ENCODE measurements at places on chromosomes 2 and 18.

DNA sequence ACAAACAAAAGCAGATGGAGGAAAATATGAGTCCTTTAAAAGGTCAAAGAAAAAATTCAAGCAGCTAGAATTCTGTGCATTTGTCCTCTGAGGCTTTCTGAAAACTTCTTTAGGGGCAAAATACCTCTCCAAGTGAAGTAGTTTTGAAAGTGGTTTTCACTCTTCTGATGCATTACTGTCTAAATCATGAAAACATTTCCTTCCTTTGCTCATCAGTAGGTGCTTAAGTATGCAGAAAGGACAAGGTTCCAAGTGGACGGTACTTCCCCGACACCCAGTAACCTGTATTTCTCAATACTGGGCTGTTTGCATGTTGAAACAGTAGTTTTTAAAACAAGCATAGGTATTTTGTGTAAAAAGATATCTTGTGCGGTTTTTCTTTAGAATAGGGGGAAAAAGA, 189.1 kb upstream of the ERBB4 start:
- DNase-seq: no peak

GRCh38 chr2:29733213-29733612, 188.2 kb downstream of the ALK start:
- no peak for DNase-seq

DNA sequence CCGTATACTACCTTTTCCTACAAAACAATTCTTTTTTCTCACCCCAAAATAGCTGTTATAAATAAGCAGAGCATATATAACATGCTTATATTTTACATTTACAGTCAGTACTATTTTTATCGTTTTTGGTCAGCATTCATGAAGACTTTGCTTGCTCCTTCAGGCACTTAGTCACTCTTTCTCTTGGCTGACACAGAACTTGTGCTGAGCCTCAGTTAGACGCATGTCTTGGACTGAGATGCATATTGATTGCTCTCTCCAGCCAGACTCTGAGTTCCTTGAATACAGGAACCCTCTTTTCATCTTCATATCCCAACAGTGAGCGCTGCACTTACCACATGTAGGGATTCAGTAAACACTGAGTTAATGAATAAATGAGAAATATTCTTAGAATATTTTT, 158.3 kb downstream of the RTN4 start:
- DNase-seq: no peak

- no peak for DNase-seq
Measured at GRCh38 chr2:175624785-175625184, 377.3 kb downstream of the LNPK start.

DNA sequence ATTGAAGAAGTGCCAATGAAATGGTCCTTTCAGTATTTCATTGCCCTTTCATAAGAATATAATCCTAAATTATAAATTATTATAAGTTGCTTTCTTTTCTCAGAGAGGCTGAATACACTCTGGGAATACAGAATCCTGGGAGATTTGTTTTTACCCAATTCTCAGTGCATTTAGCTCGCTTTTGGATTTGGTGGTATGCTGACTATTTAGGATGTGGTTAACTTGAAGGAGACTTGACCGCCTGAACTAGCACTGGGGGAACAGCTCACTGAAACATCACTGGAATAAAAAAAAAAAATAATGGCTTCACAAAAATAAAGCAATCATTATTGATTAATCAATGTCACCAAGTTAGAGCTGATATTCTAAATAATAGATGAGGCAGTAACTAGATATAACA, 10.2 kb downstream of the TNFAIP6 start:
- DNase-seq: no peak

DNA sequence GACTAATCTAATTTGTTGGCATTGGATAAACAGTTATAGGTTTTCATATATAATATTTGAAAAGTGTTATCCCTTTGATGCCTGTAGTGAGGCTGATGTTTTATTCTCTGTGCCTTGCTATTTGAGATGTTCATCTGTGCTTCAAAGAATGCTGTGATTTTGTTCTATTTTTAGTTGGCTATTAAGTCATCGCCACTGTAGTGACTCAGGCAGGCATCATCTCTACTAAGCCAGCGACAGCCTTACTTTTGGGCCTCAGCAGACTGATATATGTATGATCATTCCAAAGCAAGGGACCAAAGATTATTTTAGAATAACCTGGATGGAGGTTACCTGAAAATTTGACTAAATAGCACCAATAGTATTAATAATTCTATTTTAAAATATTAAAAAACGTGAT, 1674.5 kb upstream of the NXPH2 start:
- DNase-seq: no peak

DNA sequence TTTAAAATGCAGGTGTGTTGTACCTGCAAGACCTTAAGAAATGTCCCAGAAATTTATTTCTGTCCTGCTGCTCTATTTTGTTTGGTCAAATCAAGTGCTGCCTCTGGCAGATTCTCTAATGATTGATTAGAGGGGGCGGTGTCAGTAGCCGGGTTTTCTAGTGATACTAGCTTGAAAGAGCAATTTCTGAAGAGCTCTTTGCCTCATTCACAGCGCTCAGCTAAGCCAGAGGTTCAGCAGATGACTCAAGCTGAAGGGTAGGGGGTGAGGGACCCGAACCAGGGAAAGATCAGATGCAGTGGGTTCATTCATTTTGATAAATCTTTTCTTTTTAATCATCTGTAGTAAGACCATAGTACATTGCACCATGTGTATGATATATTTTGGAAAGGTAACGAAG, 15.0 kb downstream of the ZBTB7C start:
- DNase-seq: no peak

DNA sequence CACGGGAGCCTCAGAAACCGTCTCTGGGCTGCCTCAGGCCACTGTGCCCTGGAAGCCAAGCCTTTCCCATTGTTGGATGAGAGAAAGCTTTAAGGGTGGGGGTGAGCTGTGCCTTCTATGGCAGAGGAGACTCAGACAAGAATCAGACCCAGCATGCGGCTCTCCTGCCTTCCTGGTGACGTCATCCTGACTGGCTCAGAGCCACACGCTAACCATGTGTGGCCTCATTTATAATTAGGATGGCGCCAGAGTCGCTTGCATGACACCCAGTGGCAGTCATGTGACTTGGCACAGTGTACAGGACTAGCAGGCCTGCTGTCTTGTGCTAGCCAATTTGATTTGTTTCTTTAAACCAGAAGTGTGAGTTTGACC, 99.1 kb downstream of the SH3BP4 start:
- DNase-seq: peak; percentile 50

DNA sequence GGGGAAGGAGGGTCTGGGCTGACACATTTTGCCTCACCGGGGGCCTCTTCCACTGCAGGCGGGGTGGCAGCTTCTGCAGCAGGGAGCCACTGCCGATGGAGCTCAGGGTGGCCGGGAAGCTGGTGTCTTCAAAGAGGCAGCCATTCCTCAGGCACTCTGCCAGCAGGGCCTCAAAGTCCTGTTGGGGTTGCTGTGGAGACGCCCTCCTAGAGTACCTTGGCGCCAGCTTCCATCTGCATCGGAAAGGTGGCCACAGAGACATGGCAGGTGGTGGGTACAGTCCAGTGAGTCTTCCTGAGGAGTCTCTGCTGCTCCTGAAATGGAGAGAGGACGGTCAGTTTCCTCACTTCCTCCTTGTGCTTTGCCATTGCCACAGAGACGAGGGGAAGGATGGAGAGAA, 12.1 kb downstream of the CAPN14 start:
- DNase-seq: no peak

DNA sequence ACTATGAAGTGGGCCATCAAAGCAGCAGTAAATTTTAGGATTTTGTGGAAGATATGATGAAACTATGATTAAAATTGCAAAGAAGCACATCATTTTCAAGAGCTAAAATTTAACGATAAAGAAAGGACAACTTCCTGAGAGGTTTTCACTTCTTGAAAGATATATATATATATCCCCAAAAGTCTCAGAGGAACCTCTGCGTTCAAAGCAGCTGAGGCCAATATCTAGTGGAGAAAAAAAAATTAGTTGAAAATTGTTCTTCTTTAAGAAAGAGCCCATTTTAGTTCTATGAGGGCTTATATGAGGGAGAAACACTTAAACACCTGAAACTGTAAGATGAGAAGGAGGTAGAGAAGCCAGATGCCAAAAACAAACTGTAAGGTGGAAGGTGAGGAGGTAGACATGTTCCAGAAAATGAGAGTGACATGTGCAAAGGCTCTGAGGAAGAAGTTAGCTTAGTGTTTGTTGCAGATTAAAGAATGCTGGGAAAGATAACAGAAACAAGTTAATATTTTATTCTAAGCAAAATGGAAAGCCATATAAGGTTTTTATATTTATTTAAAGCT, 72.9 kb upstream of the VRK2 start:
- DNase-seq: no peak

DNA sequence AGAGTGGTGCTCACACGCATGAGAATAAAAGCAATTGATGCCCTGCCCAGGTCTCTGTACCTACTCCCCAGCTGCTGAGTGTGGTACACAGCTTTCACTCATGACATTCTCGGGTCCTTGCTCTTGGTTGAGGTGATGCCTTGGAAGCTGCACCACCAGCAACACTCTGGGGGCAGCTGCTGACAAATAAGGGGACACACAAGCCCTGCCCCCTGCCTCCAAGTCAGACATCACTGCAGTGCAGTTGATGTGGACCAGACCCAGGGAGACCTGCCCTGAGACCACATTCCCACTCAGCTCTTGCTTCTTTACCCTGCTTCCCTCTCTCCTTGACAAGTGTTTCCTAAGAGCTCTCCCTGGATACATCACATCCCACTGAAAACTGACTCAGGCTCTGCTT, 225.6 kb downstream of the ZBTB7C start:
- DNase-seq: no peak

DNA sequence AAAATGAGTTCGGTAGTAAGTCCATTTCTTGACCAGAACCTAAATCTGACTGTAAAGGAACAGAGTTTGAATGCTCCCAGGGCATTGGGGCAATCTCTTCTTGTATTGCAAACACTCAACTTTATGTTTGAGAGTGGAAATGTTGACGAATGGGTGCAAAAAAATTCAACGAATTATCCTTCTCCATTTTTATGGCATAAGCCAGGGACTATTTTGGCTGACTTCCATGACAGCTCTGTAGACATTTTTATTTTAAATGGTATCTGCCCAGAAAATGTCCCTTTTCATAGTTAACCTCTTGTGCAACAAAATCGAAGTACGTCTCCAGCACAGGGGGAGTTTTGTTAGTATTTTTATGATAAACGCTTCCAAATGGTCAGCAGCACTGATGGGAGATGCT, 3.7 kb downstream of the MLPH start:
- no peak for DNase-seq

DNA sequence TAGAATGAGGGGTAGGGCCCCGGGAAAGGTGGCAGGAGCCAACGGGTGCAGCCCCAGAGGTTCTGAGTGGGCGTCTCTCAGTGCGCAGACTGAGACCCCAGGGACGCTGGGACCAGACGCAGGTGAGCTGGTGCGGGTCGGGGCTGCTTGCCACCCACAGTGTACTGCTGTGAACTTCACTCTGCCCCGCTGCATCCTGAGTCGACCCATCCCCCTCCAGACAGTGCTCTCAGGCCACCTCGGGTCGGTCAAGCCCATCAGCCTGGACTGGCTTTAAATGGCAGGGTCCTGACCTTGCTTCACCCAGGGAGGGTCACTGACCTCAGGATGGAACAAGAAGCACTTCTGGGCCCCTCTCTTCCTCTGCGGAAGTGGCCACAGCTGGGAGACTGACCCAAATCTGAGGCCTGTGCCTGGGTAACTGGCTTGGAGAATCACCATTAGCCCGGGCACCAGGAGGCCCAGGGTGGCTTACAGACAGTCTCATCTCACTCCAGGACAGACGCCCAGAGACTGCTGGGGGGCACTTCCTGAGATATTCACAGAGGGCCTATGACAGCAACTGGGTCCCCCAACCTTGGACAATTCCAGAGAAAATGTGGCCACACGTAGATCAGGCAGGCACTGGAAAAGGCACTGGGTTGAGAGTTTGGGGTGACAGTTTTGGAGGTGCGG, 23.7 kb upstream of the BOK start:
- DNase-seq: no peak

- no peak for DNase-seq
Measured at GRCh38 chr2:27672723-27673486, 9.2 kb downstream of the SLC4A1AP start.

- no peak for DNase-seq
Measured at GRCh38 chr2:122539311-122539710, 783.9 kb downstream of the TSN start.

DNA sequence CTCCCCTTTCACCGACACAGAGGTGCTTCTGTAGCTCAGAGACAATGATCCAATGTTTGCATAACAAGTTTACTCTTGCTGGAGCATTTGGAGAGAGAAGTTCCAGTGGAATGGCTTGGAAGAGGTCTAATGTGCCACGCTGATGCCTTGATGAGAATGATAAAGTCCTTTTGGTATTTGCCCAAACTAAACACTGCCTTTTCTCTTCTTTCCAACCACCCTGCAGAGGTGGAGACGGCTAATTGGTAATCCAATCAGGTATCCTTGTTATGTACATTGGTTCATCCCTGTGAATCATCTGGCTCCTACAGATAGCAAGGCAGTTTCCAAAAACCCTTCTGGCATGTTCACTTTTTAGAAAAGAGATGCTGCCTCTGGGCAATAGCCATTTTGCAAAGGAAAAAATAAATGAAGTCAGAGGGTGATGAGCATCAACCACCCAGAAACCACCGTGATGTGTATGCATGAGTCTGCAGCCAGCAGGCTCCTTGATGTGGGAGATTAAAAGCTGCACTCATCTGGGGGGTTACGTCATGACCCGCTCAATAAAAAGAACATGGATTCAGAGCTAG, 40.6 kb downstream of the KIAA2012 start:
- DNase-seq: no peak

GRCh38 chr2:188511346-188511745, 219.7 kb downstream of the GULP1 start:
- no peak for DNase-seq

GRCh38 chr2:57937456-57937855, 109.2 kb upstream of the VRK2 start:
- DNase-seq: no peak

- DNase-seq: no peak
Measured at GRCh38 chr2:6965071-6965795, 48.0 kb downstream of the RNF144A start.

DNA sequence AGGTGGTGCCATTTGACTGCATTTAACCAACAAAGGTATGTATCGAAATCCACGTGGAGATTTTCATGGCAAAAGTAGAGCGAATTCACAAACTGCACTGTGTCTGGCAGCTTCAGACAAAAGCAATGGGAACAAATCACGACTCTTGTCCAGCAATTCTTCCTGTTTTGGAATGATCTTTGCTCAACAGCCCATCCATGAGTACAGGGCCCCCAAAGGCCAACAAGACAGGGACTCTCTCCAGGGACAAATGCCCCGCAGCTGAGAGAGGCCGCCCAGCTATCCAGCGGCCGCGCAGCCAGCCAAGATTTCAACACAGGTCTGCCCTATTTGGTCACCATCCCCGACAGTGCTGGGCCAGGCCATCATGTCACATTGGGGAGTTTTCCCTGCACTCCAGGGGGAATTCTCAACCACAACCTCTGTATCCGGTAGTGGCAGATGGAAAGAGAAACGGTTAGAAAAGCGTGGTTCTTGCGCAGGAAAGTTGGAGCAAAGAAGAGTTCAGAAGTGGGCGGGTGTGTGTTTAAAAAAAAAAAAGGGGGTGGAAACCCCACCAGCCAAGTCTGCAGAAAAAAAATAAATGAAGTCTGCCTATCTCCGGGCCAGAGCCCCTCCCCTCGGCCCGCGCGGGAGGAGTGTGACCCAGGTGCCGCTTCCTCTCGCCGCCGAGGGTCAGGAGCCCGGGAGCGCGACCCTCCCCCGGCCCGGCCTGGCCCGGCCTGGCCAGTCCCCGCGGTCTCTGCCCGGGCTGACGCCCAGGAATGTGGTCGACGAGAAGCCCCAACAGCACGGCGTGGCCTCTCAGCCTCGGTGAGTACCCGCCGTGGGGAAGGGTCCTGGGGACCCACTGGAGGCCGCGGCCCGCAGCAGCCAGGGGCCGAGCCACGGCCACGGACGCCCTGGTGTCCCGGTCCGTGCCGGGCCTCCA, at the start of gene GYPC:
Gene GYPC, plus strand, starts transcription at position 659 of the 931 bp plus-strand sequence. Its CDS starts 106 bp downstream, at position 765.
- peak; percentile 82 for DNase-seq

Data from OCI-M1 (cell line).